Naive thymus-derived CD4-positive, alpha-beta T cell (primary cell): ENCODE measurements at places on chromosomes 5 and 9. TPM values are rescaled to one million over a fixed set of nuclear protein-coding genes. Genes with fewer than 3 reads are reported as not detected.

GRCh38 chr9:124311283-124311682 lies 53.5 kb downstream of the NEK6 start:
- DNase-seq: no peak

The PTGES gene
- total RNA-seq: 0.50 TPM

- no peak for DNase-seq
These were observed 209.2 kb downstream of the DIRAS2 start for GRCh38 chr9:90433398-90433941.

GRCh38 chr9:98175028-98175569 lies 17.3 kb downstream of the CORO2A start:
- DNase-seq: no peak

DNA sequence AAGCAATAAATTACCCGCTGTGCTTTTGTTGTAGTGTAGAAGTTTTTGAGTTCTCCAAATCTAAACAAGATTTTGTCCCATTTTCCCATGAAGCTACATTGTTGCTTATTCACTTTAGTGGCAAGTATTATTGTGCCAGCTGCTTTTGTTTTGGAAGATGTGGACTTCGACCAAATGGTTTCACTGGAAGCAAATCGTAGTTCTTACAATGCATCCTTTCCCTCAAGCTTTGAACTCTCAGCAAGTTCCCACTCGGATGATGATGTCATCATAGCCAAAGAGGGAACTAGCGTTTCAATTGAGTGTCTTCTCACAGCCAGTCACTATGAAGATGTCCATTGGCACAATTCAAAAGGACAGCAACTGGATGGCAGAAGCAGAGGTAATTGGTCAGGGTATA lies 10.9 kb downstream of the MFAP3 start:
- no peak for DNase-seq

DNA sequence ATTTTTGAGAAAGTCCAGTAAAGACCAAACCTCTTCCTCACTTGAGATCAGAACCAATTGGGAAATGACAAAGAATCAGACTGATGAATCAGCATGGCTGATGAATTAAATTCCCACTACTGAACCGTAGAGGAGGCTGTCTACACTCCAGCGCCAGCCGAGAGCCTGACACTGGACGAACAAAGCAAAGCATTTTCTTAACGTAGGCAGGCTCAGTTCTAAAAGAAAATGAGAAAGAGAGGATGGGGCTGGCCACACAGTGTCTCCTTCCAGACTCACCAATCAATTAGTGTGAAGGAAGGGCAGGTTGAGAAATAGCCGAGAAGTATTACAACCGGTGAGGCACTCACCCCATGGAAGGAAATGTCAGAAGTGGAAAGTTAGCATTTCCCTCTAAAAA lies 49.4 kb downstream of the ITGA1 start:
- DNase-seq: no peak

- no peak for DNase-seq
These were observed 84.4 kb upstream of the RARS1 start for GRCh38 chr5:168401880-168402279.
